ENCODE measurements at places on chromosomes 12 and 14. TPM values are rescaled to one million over a fixed set of nuclear protein-coding genes. Genes with fewer than 3 reads are reported as not detected.

DNA sequence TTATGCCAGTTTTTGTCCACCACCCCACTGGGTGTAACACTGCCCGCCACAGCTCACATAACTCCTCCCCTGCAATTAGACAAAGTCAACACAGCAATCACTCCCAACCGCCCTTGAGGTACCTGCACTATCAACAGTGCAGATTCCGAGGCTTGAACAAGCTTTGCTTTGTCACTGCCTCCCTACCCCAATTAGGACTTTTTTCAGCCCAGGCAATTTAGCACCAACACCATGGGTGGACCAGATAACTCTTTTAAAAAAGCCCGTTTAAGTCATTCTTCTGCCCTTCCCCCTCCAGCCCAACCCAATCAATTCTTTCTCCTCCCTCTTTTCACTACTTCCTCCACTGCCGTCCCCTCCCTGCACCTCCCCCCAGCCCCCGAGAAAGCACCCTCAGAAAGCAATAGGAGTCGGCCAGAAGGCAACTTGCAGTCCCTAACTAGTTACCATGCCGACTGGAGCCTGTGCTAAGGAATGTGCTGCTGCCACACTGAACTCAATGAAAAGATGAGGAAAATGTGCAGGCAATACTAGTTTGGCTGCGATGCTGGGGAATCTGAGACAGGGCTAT, 45.7 kb upstream of the OTX2 start:
- H3K4me3 ChIP-seq = peak overlapping the region; percentile 75
- no peaks in the 10 kb centered on the region for H3K36me3 ChIP-seq
- peak overlapping the region; percentile 49 for H3K27ac ChIP-seq
- H3K4me1 ChIP-seq = peaks cover 30% of the 10 kb centered on the region
- peak; percentile 90 for DNase-seq
- H3K27me3 ChIP-seq = no peaks in the 10 kb centered on the region

GRCh38 chr12:97299847-97300246, 162.8 kb upstream of the RMST start:
- H3K4me1 ChIP-seq = peaks cover 11% of the 10 kb centered on the region
- H3K27me3 ChIP-seq = no peaks in the 10 kb centered on the region
- no peak overlapping the region for H3K4me3 ChIP-seq
- H3K36me3 ChIP-seq = no peaks in the 10 kb centered on the region
- DNase-seq = no peak
- no peak overlapping the region for H3K27ac ChIP-seq

DNA sequence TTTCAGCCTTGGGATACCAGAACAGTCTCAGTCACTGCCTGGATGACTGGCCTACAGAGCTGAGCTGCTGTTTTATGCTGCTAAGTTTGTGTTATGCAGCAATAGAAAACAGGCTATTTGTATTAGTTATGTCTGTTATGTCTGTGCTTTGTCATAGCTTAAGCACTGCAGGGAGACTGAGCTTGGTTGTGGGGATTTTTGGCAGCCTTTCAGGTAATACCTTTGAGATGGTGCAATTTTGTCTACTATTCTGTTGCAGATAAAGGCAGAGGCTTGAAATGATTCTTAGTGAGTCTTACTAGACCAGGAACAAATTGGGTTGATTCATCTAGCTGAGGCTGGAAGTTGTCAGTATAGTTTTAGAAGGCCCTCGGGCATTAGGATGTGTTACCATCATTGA, 201.3 kb upstream of the RBM19 start:
- H3K4me1 ChIP-seq = no peaks in the 10 kb centered on the region
- H3K27ac ChIP-seq = no peak overlapping the region
- no peak for DNase-seq
- H3K36me3 ChIP-seq = no peaks in the 10 kb centered on the region

DNA sequence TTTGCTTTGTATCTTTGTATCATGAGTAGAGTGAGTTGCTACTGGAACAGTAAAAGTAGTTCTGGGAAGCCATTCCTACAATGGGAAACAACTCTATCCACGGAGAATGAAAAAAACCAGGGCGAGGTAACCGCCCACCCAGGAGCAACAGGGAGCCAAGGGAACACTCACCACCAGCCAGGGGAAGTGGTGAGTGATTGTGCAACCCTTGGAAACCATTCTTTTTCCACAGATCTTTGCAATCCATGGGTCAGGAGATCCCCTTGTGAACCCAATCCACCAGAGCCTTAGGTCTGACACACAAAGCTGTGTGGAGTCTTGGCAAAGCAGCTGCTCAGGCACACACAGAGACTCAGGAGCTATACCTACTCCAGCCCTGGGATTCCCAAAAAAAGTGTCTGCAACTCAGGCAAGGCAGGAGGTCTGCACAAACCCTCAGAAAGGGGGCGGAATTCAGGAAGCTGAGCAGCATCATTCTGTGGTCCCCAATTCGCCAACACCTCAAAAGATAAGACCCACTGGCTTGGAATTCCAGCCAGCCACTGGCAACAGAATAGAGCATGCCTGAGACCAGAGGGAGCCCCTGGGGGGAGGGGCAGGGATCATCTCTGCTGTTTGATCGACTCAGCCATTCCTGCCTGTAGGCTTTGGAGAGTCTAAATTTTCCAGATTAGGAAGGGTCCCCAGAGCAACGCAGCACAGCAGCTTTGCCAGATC, 52.1 kb upstream of the PPFIA2 start:
- H3K36me3 ChIP-seq = no peaks in the 10 kb centered on the region
- H3K4me3 ChIP-seq = no peak overlapping the region
- H3K27me3 ChIP-seq = no peaks in the 10 kb centered on the region
- no peak overlapping the region for H3K27ac ChIP-seq
- H3K4me1 ChIP-seq = peaks cover 5% of the 10 kb centered on the region

DNA sequence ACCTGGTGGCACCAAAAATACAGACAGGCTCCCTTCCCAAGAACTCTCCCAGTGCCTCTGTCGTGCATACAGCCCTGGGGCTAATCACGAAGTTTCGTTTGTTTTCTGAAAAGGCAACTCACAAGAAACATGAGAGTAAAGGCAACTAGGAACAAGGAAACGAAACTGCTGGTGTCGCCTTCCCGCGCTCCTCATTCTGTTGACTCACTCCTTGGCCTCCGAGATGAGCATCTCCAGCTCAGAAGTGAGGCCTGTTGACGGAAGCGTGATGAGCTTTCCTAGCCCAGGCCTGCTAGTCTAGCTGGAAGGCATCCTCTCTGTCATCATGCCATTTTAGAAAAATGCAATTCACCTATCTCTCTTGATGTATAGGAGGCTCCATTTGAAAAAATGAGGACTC, 50.5 kb downstream of the TTC9 start:
- no peak overlapping the region for H3K4me3 ChIP-seq
- H3K4me1 ChIP-seq = no peaks in the 10 kb centered on the region
- no peak for DNase-seq
- no peaks in the 10 kb centered on the region for H3K27me3 ChIP-seq
- H3K36me3 ChIP-seq = no peaks in the 10 kb centered on the region

- no peaks in the 10 kb centered on the region for H3K4me1 ChIP-seq
- H3K4me3 ChIP-seq = no peak overlapping the region
- DNase-seq = no peak
- no peak overlapping the region for H3K27ac ChIP-seq
Measured at GRCh38 chr12:46233423-46233822, 35.4 kb downstream of the SLC38A1 start.

FAM90A1 gene
- total RNA-seq = 0.40 TPM

Data from endodermal cell (in vitro differentiated cells).